T-helper 17 cell (primary cell): ENCODE measurements at places on chromosomes 6 and 20.

DNA sequence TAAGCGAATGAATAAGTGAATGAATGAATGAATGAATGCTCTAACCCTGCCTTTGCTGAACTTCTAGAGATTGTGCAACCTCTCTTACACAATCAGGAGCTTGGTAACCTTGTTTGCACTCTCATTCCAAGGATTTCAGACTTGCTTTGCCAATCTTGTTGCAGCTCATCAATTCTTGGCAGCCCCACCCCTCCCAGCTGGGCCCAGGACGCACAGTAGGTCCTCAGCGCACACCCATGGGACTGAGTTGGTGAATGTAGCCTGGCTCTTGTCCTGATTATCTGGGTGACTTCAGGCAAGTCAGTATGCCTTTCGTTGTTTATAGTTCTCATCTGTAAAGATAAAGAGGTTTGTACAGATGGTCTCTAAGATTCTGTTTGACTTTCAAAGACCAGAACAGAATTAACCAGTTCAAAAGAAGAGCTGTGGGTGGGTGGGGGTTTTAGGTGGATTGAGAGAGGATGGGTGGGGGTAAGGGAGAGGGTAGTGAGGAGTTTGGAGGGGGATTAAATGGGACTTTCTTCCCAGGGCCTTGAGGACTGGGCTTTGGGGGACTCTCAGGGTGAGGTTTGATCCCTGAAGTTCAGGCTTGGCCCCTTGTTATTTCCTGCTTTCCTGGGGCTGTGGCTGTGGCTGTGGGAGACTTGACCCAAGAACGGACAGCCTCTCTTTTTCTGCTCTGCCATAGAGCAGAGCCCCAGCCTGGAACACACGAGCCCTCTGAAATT lies 33.2 kb downstream of the VEGFA start:
- DNase-seq, result no peak

GRCh38 chr20:20342066-20342465 lies 25.8 kb upstream of the INSM1 start:
- no peak for DNase-seq

DNA sequence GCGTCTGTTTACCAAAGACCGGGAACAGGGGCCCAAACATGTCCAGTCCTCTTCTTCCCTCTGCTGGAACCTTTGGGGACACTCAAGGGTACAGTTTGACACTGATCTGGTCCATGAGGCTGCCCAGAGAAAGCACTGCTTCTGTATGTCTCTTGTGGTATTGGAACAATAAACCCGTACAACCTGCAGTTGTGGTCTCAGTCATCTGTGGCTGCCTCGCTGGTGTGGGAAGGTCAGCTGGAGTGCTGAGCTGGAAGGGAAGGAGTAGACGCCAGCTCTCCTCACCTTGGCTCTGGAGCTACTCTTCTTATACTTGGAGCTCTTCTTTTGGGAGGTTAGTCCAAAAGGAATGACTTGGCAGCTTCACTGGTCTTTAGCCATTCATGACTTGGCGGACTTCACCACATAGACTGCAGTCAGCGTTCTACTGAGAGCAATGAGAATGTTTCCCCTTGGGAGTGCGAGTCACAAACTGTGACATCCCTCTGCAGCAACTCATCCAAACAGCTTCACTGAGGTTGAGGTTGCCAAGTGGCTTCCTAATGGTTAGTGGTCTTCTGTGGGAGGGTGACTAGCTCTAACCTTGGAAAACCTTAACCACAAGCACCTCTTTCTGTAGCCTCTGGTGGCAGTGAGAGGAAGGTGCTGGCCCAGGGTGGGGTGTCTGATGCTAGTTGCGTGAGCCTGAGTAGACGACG lies 81.2 kb downstream of the ASXL1 start:
- no peak for DNase-seq

GRCh38 chr6:32570363-32570905 lies 19.2 kb downstream of the HLA-DRB1 start:
- no peak for DNase-seq

GRCh38 chr6:41798901-41799558 lies 11.5 kb downstream of the TOMM6 start:
- no peak for DNase-seq

DNA sequence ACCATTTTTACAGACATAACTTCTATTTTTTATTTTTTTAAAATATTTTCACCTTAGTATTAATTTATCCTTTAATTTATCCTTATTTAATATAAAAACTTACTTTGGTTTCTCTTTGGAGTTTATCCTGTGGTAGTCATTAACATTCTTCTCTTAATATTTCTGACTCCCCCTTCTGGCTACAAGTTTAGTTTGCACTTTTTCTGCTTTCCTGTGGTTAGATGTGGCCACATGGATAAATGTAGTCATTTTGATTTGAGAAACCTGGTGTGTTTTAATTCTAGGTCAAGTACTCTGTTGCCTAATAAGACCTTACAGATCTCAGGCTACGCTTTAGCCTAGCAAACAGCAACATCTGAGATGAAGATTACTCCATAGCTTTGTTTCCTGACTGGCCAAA lies 1187.5 kb downstream of the HACE1 start:
- no peak for DNase-seq

- DNase-seq, result no peak
Observed at GRCh38 chr6:139114746-139115145, 20.1 kb upstream of the HECA start.

- DNase-seq, result no peak
Observed at GRCh38 chr6:43009124-43009523, 4.6 kb downstream of the MEA1 start.

- DNase-seq, result no peak
Observed at GRCh38 chr6:15751721-15752350, 89.0 kb upstream of the DTNBP1 start.

DNA sequence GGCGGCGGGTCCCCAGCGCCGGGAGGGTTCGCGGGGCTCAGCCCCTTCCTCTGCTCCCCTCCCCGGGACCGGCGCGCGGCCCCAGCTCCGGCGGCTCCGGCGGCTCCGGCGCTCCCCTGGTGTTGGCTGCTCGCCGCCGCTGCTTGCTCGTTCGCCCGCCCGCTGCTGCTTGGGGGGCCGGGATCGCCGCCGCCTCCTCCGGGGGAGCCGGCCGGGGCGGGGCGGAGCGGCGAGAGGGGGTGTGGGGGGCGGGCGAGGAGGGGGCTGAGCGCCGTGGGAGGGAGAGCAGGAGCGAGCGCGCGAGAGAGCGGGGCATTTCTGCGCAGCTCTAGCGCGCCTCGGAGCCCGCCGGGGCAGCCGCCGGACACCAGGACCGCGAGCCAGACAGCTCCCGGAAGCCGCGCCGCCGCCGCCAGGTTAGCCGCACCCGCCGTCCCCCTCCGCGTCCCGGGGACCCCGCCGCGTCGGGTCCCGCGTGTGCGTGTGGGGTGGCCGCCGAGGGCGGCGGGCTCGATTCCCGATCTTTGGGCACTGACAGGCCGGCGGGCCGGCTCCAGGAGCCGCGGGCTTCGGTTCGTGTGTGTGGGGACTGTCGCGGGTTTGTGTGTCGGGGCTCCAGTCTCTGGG lies 62.0 kb upstream of the EPB41L1 start:
- DNase-seq, result no peak

GRCh38 chr20:58822149-58822548 lies 28.6 kb downstream of the GNAS-AS1 start:
- DNase-seq, result no peak

GRCh38 chr6:43849844-43850243 lies 79.8 kb downstream of the VEGFA start:
- DNase-seq, result no peak
